ENCODE measurements at places on chromosomes 12 and 14. TPM values are rescaled to one million over a fixed set of nuclear protein-coding genes. Genes with fewer than 3 reads are reported as not detected.

- DNase-seq, result no peak
These were observed 698 bp downstream of the ACOT6 start for GRCh38 chr14:73613046-73613383.

Gene OR6C74
- not detected for total RNA-seq

Gene KRT7
- total RNA-seq, result 826 TPM

- DNase-seq, result no peak
These were observed 40.5 kb downstream of the RESF1 start for GRCh38 chr12:31999692-32000091.

DNA sequence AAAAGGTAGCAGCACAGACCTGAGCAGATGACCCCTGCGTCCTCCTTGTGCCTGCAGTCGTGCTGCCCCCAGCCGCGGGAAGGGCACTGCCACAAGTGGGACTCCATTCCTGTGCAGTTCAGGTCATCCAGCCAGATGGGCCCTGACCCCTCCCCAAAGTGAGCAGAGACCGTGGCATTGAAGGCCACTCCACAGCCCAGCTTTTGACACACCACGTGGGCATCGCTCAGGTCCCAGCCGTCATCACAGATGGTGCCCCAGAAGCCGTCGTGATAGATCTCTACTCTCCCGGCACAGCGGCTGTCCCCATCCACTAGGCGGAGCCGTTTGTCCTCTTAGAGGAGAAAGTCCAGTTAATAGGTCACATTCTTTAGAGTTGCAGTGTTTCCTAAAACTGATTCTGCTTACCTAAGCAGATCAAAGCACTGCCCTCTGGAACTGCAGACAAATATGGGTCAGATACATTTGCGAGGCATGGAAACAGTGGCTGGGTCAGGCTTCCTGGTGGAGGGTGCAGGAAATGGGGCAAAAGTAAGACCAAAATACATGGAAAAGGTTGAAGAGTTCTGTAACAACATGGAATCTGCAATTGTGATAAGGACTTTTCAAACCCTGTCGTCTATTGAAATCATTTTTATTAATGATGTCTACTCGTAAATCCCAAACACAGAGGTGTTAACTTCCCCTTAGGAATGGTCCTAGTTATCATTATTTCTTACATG lies 69.4 kb downstream of the CD163L1 start:
- peak; percentile 7 for DNase-seq

- peak; percentile 86 for DNase-seq
These were observed 1.8 kb upstream of the AKT1 start for GRCh38 chr14:104797115-104798044.

DNA sequence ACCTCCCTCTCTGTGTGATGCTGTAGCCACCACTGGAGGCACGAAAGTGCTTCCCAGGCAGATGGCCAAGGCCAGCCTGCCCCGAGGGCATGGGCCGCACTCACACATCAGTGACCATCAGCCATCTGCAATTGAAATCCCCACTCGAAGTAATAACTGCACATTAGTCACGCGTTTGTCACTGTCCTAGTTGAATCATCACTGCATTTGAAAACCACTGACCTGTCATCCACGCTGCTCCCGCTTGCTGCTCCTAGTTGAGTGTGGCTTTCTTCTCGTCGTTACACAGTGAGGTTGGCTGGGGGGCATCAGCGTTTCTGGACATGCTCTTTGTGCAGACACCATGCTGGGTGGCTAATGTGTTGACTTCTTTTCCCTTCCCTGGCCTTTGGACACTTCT lies 176.1 kb downstream of the ADGRD1 start:
- peak; percentile 31 for DNase-seq

- no peak for DNase-seq
These were observed 219.4 kb upstream of the CPNE8 start for GRCh38 chr12:39124768-39125167.

Gene SLC7A7
- 14.8 TPM for total RNA-seq

DNA sequence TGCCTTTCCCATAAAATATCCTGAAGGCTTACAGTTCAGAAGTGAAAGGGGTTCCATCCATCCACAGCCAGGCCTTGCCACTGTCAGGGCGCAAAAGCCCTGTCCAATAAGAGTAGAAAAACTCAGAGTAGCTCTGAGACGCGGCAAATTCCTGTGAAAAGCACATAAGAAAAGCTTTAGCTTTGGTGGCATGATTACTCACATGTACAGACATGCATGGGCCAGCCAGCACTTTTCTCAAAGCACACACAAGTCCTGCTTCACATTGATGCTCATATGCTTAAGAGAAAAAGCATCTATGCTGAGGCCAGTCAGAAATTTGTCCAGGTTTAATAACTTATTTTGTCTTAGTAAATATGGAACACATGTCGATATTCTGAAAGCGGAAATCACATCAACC lies 25.5 kb downstream of the CLEC1A start:
- no peak for DNase-seq

GRCh38 chr14:23140371-23140770 lies 21.3 kb upstream of the CEBPE start:
- DNase-seq, result no peak

Gene P3H3
- 15.1 TPM for total RNA-seq

Data from thyroid gland (tissue), 4 donors.